SK-N-MC (cell line): ENCODE measurements at places on chromosomes 7 and 10.

GRCh38 chr7:80014511-80014910 is 120.1 kb upstream of the GNAI1 start:
- DNase-seq: no peak

- peak; percentile 99 for DNase-seq
Observed at GRCh38 chr7:117972606-117973005, 99.4 kb upstream of the CTTNBP2 start.

DNA sequence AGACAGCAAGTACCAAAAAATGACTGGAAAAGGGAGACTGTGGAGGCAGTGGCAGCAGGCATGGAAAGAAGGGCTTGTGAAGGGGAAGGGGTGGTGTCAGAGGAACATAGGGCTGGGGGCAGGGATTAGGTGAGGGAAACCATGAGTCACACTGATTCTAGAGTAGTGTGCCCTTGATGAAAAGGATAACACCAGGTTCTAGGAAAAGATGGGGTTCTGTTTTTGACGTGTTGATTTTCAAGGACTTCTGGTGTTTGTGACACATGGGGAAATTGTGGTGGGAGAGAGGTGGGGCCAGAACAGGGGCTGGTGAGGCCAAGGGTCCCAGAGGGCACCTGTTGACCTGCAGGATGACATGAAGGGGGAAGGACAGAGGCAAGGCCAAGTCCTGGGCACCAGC is 57.1 kb downstream of the FIGNL1 start:
- no peak for DNase-seq

- DNase-seq: no peak
Observed at GRCh38 chr10:47269294-47269693, 30.7 kb upstream of the GDF10 start.

DNA sequence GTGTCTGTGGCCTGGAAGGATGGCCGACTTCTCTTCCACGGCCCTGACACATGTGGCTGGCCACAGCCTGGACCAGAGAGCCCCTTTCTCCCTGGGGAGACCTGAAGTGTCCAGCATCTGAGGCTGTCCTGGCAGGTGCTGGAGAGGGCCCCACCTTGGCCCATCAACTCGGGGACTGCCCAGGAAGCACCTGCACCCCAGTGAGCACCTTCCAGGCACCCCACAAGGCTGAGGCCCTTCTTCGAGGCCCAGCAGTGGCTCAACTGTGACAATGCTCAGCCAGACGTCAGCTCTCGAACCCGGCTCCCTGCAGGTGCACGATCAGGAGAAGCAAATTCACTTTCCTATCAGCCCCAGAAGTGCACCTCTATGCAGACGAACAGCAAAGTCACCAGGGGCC is 24.3 kb downstream of the RGS10 start:
- no peak for DNase-seq

DNA sequence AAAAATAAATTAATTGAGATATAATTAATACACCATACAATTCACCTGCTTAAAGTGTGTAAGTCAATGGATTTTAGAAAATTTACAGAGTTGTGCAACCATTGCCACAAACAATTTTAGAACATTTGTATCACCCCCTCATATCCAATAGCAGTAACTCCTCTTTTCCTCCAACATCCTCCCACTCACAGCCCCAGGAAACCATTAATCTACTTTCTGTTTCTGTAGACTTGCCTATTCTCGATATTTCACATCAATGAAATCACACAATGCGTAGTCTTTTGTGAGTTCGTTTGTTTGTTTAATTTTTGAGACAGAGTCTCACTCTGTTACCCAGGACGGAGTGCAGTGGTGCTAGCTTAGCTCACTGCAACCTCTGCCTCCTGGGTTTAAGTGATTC is 13.7 kb upstream of the HERC4 start:
- DNase-seq: no peak

GRCh38 chr10:119205894-119206602 is 1.3 kb upstream of the GRK5 start:
- DNase-seq: no peak

DNA sequence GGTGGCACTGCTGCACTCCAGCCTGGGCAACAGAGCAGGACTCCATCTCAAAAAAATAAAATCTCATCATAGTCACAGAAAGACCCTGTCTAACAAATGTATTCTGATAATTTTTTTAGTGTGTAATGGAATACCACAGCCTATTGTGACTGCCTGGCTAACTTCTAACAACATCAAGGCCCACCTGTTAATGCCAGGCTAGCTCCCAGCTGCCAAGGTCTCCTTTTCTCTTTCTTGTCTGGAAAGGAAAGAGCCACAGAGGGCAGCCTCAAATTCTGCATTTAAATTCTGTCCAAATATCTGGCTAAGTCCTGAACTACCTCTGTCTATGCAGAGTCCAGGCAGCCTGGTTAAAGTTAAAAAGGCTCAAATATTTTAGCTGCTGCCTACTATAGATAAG is 700.9 kb downstream of the MAGI2 start:
- no peak for DNase-seq

- no peak for DNase-seq
Observed at GRCh38 chr7:99485094-99485493, 12.4 kb downstream of the ZNF789 start.

DNA sequence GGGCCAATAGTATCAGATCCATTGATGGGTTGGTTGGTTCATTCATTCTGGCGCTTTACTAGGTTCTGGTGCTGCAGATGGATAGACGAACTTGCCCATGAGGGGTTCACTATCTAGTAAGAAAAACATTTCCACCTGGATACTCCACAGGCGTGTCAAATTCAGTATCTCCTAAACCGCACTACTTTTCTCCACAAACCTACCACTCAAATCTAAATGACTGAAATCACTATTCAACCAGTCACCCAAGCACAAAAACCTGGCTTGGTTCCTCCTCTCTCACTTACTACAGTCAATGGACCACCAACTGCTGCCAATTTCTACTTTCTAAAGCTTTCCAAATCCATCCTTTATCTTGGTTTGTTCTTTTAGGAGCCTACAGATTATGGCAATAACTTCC is 572 bp downstream of the AGK start:
- no peak for DNase-seq

GRCh38 chr10:62194924-62195674 is 73.5 kb downstream of the RTKN2 start:
- DNase-seq: no peak

DNA sequence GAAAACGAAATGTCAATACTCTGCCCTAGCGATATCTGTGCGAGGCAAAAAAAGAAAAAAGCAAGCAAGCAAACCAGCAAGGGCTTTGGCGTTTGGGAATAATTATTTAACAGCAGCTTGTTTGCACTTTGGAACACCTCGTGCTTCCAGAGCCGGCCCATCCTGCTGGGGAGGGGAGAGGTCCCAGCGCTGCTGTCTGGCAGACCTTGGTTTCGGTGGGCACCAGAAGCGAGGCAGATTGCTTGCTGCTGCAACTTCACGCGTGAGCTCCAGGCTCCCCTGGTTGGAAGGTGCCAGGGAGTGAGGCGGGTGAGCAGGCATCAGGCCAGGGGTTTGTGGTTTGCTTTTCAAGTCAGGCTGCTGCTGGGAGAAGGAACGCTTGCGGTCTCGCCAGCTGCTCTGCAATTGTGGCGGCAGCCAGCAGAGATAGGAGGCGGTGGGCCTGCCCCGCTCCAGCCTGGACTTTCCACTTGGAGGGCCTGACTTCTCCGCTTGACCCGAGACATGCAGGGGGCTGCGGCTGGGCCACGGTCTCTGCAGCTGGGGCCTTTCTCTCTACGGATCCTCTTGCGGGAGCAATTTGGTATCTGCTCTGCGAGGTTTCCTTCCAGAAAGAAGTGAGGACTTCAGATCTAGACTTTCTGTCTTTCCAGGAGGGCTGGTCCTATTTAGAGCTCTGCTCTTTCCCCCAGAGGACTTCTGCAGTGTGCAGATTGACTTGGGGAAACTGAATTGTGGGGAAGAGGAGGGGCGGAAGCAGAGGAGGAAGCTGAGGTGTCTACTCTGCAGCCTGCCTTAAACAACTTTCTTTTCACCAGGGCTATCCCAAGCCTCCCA is 131.4 kb downstream of the PRPF18 start:
- DNase-seq: no peak

- DNase-seq: no peak
Observed at GRCh38 chr7:143369678-143370651, 7.5 kb upstream of the FAM131B start.

- DNase-seq: peak; percentile 37
Observed at GRCh38 chr7:155205368-155206317, 92.0 kb upstream of the INSIG1 start.

DNA sequence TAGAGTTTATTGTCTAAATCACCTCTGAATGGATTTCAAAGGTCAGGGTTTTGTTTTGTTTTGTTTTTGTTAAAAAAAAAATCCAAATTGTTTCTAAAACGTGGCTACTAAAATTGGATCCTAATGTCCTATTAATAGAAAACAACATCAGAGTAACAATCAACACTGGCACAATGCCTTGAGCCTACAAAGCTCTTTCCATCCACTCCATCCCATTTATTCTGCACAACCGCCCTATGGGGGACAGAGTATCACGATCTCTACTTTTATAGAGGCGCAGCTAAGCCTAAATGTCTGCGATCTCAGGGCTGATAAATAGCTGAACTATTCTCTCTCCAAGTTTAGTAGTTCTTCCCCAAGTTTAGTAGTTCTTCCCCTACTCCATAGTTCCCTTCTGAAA is 78.8 kb downstream of the FGFR2 start:
- DNase-seq: no peak

DNA sequence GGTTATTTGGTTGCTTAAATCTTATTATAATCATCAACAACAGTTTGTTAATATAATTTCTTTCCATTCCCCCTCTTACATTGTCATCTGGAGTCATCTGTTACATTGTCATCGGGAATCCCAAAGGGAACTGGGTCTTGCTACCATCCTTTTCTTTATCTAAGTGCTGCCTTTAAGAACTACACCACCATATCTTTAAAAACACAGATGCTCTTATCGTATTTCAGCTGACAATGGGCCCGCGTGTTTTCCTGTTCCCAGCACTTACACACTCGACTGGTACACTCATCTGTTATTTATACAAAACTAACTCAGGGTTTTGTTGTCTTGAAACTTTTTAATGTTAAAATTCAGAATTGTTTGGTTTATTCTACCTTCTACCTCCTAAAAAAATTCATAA is 256.2 kb upstream of the MGMT start:
- no peak for DNase-seq

DNA sequence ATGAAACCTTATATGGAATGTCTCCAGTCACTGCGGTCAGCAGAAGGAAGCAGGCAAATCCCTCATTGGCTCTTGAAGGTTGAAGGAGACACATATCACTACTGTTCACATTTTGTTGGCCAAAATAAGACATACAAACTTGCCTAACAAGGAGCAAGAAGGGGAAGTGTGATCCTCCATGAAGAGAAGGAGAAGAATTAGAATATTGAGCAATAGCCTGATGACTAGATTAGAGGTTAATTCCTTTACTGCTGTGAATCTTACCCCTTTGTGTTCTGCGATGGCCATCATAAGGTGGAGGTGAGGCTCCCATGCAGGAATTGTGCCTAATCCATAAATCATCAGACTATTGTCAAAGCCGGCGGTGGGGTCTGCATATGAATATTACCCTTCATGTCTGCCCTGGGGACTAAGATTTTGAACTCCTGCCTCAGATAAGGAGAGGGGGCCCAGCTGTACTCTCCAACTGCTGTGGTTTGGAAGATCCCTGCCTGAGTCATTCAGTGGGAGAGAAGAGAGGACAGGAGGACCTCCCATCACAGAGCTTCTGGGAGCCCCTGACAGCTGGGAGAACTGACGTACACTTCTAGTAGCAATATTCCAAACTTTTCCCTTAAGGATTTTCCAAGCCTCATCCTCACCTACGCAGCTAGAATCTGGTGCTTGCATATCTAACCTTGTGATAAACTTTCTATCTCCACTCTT is 398.5 kb downstream of the REEP3 start:
- no peak for DNase-seq

DNA sequence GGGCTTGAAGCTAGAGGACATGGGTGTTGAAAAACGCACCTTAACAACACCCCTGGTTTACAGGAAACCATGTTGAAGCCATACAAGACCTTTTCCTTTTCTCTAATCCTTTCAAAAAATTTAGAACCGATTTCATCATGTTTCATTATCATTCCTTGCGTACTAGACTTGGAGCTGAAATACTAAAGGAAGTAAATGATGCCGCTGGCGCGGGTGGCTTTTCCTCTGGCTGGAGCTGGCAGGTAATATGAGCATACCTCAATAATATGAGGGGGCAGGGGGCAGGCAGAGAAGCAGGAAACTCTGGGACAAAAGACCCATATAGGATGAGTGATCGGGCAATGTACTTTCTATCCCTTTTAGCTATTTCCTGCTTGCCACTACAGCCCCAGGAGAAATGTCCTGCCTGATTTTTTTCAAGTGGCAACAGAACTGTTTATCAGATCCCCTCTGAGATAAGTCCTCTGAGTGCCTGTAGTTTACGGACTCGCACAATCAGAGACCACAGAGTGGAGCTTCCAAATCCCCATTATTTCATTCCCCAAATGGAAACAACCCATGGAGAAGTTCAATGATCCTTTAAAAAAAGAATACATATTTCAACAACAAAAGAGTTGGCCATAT is 450.1 kb downstream of the KCNMA1 start:
- no peak for DNase-seq

GRCh38 chr7:157528785-157529341 is 192.1 kb downstream of the DNAJB6 start:
- DNase-seq: no peak

GRCh38 chr7:101988513-101988912 is 171.1 kb downstream of the CUX1 start:
- DNase-seq: no peak

DNA sequence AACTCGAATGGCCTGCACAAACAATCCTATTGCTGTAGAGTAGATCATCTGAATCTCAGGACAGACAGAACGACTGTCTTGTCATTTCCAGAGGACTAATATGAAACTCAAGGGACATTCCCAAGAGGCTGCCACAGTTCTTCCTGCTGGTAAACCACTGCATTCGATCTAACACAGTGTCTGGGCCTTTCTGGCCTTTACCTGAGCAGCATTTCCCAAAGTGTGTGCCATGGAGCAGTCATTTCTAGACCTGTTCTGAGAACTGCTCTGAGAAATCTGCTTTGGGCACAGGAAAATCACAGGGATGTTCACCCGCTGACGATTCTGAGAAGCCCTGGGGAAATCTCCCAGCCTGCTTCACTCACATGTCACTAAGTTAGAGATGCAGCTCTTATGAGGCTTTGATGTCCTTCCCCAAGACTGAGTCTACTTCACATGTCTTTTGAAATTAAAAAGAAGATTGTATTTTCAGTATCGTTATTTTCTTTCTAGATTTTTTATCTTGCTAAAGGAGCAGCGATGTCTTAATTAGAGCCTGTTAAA is 18.4 kb downstream of the GPNMB start:
- no peak for DNase-seq

- no peak for DNase-seq
Observed at GRCh38 chr10:26627324-26627723, 70.2 kb upstream of the PDSS1 start.
